Pons (tissue), 1 donor: ENCODE measurements at places on chromosomes 6 and 20.

DNA sequence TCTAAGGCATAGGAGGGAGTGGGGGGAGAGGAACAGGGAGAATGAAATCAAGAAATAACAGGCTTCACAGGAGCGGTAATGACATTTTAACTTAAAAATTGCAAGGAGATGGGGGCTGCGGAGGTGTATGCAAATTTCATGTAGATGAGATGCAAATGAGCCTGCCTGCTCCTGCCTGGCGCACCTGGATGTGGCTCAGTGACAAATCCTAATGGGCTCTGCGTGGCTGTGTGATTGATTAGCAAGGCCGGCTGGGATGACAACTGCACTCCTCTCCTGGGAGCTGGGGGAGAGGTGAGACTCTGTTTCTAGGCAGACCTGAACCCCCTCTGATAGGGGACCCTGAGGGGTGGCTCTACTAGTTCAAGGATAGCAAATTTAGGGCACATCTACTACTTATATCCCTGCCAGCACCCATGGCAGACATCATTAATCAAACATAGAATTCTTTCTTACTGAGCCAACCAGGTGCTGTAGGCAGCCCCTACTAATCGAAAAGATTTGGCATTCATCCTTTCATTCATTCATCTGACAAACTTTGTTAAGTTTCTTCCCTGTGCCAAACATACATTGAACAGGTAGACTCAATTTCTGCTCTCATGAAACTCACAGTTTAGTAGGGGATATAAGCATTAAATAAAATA lies 38.4 kb upstream of the TGM2 start:
- DNase-seq: no peak

DNA sequence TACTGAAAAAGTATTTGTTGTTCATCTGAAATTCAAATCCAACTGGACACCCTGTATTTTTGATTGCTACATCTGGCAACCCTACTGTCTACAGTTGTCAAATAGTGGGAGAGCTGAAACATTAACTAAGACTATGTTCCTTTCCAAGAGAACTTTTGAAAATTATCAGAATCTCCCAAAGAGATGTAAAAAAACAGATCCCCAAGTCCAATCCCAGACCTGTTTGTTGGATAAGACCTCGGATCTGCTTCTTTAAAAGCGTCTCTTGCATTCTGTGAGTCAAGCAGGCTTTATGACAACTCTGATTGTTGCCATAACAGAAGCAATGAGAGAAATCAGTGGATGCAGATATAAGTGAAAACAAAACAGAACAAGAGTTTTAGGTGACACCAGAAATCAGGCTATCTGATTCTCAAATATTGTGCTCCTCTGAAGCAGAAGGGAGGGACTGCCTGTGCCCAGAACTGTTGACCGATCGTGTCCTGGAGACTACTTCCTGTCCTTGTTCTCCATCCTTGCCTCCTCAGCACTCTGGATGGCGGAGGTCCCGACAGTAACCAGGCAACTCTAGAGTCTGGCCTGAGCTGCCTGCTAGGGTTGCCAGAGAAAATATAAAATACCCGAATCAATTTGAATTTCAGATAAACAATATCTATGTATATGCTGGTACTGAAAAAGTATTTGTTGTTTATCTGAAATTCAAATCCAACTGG lies 853.8 kb downstream of the MAFB start:
- DNase-seq: no peak

DNA sequence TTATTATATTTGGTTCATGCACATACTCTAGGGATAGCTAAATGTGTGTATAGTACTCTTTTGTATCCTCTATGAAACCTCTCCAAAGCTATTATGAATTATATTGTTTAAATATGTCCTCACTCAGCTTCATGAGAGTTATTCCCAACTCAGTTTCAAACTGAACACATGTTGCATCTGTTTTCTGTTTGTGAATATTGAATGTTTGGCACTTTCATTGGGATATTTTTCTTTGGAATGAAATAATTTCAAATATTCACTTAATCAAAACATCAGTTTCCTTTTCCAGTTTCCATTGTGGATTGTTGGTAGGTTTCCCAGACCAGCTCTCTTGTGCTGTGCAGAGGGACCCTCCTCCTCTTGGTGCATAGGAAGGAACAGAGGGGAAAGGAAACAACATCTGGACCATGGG lies 46.6 kb downstream of the HDAC2 start:
- no peak for DNase-seq

GRCh38 chr6:24016286-24016685 lies 109.7 kb upstream of the NRSN1 start:
- no peak for DNase-seq

GRCh38 chr20:17138237-17138636 lies 88.6 kb upstream of the PCSK2 start:
- DNase-seq: no peak

DNA sequence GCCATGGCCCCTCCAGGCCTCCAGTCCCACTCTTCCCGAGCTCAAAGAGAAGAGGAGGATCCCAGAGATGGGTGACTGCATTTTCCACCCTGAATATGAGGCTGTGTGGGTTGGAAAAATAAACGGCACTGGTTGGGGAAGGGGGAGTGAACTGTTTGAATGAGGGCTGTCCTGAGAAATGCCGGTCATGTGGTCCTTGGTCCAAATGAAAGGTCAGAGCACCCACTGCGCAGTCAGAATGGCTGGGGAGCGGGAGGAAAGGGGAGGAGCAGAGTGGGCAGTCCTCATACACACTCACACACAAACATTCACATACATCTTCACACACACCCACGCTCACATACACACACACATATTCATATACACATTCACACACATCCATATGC lies 83.1 kb downstream of the MRPL14 start:
- DNase-seq: no peak

GRCh38 chr6:10801224-10801848 lies 37.0 kb downstream of the MAK start:
- peak; percentile 61 for DNase-seq
